ENCODE measurements at places on chromosomes 3 and 15.

- H3K4me3 ChIP-seq = no peak overlapping the region
- H3K36me3 ChIP-seq = peaks cover 2% of the 10 kb centered on the region
- no peak for DNase-seq
- no peak overlapping the region for H3K27ac ChIP-seq
These were observed 2.8 kb downstream of the EIF2AK4 start for GRCh38 chr15:39936681-39937080.

DNA sequence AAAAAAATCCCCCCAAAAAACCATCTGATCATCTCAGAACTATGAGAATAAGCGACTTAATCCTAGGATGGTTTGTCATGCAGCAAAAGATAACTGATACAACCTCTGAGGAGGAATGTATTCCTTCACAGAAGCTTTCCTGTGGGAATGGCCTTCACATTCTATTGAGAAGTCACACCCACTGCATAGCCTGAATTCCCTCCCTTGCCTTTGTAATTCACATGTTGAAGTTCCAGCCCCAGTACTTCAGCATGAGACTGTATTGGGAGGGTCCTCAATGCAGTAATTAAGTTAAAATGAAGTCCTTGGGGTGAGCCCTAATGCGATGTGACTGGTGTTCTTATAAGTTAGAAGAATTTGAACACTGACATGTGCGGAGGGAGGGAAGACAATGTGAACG lies 395.2 kb downstream of the TUSC7 start:
- no peak overlapping the region for H3K27ac ChIP-seq
- no peaks in the 10 kb centered on the region for H3K4me1 ChIP-seq
- no peaks in the 10 kb centered on the region for H3K36me3 ChIP-seq
- H3K4me3 ChIP-seq = no peak overlapping the region
- peaks cover 5% of the 10 kb centered on the region for H3K27me3 ChIP-seq

DNA sequence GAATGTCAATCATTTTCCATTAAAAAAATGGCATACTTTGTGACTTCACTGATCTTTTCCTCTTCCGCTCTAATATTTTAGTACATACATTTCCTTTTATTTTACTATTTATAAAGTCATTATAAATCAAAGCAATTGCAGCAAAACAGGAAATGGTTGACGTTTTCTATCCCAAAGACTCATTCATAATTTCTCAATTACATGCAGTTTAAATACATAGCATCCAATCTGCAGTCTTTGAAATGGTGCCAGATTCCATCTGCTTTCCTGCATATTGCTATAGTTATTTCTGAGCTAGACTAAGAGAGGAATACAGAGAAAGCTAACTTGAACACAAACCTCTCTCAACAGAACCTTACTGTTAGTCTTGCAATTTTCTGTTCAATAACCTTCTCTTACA lies 179.8 kb downstream of the ZPLD1 start:
- H3K4me3 ChIP-seq = no peak overlapping the region
- H3K4me1 ChIP-seq = no peaks in the 10 kb centered on the region
- no peak for DNase-seq
- H3K27me3 ChIP-seq = no peaks in the 10 kb centered on the region
- no peak overlapping the region for H3K27ac ChIP-seq

DNA sequence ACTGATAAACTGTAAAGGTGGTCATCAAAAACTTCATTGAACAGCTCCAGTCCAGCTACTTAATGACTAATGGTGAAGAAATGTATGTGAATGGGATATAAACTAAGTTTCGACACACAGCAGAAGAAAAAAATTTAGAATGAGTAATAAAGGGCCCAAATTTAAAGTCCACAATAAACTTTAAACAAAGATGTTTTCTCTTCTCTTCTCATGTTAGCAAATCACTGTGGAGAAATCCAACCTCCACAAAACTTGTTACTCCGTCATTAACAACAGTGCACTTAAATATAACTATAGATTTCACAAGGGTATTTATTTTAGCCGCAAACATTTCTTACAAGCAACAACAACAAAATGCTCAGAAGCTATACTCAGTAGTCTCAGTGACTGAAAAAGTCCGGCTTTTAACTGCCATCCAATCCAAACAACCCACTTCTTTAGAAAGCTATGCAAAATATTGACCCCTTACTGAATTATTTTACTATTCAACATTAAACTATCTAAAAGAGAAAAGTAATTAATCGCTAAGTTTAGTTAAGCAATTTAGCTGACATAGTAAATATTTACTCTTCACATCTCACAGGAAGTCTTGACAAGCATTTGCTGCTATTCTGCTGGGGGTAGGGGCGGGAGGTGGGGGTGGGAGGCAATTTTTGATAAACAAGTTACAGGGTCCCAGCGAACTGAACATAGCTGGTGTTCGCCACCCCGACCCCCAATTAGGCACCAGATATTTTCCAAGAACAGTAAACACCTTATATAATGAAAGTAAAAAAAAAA lies 2.4 kb downstream of the IGF2BP2 start:
- no peaks in the 10 kb centered on the region for H3K36me3 ChIP-seq
- DNase-seq = no peak
- peak overlapping the region; percentile 65 for H3K4me3 ChIP-seq
- peaks cover 56% of the 10 kb centered on the region for H3K4me1 ChIP-seq
- H3K27ac ChIP-seq = peak overlapping the region; percentile 97

GRCh38 chr3:48065035-48065434 lies 48.8 kb upstream of the MAP4 start:
- no peaks in the 10 kb centered on the region for H3K36me3 ChIP-seq
- H3K4me3 ChIP-seq = no peak overlapping the region
- peaks cover 22% of the 10 kb centered on the region for H3K4me1 ChIP-seq
- no peaks in the 10 kb centered on the region for H3K27me3 ChIP-seq

DNA sequence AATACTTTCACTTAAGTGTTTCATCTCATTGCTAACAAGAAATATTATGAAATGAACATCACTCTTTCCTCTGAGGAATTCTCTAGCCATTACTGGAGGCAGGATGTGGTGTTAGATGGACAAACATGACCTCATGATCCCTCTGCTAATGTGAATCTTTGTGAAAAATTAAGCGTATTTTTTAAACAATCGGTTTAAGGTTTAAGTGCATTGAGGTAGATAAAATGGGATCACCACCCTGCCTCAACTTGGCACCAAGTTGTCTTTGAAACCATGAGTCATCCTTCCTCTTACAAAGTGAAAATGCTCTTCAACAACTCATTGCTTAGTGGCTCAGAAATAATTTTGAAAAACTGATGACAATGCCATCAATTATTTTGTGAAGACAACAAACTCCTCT lies 76.0 kb upstream of the DCBLD2 start:
- no peak overlapping the region for H3K4me3 ChIP-seq
- H3K36me3 ChIP-seq = no peaks in the 10 kb centered on the region
- DNase-seq = peak; percentile 97

- no peaks in the 10 kb centered on the region for H3K27me3 ChIP-seq
- no peak for DNase-seq
- no peak overlapping the region for H3K4me3 ChIP-seq
These were observed 152.3 kb downstream of the FBN1 start for GRCh38 chr15:48493084-48493762.

GRCh38 chr3:19934098-19934566 lies at the start of gene EFHB:
Gene EFHB (minus strand): TSS chr3:19934217. CDS start chr3:19934018, 199 bp downstream.
- DNase-seq = peak; percentile 39
- no peak within 1 kb of the TSS for H3K27ac ChIP-seq
- no peaks in the 10 kb centered on the region for H3K27me3 ChIP-seq
- H3K4me1 ChIP-seq = no peaks in the 10 kb centered on the region

GRCh38 chr15:62599791-62600777 lies 435.0 kb upstream of the C2CD4B start:
- no peak overlapping the region for H3K27ac ChIP-seq
- DNase-seq = no peak
- no peaks in the 10 kb centered on the region for H3K36me3 ChIP-seq

DNA sequence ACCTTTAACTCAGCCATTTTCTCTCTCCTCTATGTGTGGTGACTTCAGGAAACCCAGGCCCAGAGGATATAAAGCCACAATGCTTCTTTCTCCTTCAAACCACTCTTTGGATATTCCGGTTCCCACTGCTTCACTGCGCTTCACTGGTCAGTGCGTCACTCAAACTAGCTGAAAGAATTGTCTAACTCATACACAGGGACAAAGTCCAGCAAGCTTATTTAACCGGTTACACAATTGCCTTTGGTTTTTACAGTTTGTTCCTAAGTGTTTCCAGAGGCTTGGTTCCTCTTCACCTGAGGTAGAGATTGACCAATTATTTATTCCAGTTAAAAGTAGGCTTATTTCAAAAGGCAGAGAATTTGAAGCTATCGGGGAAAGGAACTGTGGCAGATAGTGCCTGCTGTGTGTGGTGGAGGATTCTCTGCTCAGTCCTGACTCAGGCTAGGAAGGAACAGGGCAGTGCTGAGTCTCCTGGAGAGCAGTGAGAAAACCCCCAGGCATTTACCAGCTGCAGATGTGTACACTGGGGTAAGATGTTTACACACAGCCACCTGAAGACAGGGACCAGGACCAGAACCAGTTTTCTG lies at the start of gene HGD:
HGD (minus strand) TSS at position 145 of the 587 bp plus-strand sequence; CDS start at position 17, 128 bp downstream.
- DNase-seq = no peak
- H3K4me3 ChIP-seq = no peak within 1 kb of the TSS
- no peak within 1 kb of the TSS for H3K27ac ChIP-seq
- H3K36me3 ChIP-seq = no peaks in the 10 kb centered on the region
- no peaks in the 10 kb centered on the region for H3K27me3 ChIP-seq
- H3K4me1 ChIP-seq = no peaks in the 10 kb centered on the region

- H3K27ac ChIP-seq = no peak overlapping the region
- no peaks in the 10 kb centered on the region for H3K36me3 ChIP-seq
- H3K4me1 ChIP-seq = no peaks in the 10 kb centered on the region
- peak; percentile 54 for DNase-seq
- no peak overlapping the region for H3K4me3 ChIP-seq
These were observed 224.0 kb downstream of the SLCO3A1 start for GRCh38 chr15:92077353-92078085.

- H3K27me3 ChIP-seq = no peaks in the 10 kb centered on the region
- no peak overlapping the region for H3K4me3 ChIP-seq
- H3K4me1 ChIP-seq = no peaks in the 10 kb centered on the region
- no peak for DNase-seq
- H3K27ac ChIP-seq = no peak overlapping the region
- no peaks in the 10 kb centered on the region for H3K36me3 ChIP-seq
These were observed 18.1 kb upstream of the RAF1 start for GRCh38 chr3:12681943-12682390.

- H3K27ac ChIP-seq = no peak overlapping the region
- no peak overlapping the region for H3K4me3 ChIP-seq
These were observed 12.6 kb upstream of the IQSEC1 start for GRCh38 chr3:13085846-13086179.

DNA sequence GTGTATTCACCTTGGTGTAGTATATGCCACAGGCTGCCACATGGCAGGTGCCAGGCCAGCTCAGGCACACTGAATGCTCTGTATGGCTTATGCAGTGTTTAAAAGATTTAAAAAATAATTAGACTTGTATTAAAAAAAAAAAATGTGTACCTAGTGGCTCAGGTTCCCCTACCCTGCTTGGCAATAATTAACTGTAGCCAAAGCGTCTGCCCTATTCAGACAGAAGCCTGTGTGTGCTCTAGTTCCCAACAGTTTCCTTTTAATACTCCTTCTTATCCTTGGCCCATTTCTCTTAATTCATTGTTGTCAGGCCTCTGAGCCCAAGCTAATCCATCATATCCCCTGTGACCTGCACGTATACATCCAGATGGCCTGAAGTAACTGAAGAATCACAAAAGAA lies 752.2 kb upstream of the CFAP20DC start:
- no peaks in the 10 kb centered on the region for H3K36me3 ChIP-seq
- no peak for DNase-seq
- no peak overlapping the region for H3K27ac ChIP-seq
- H3K27me3 ChIP-seq = no peaks in the 10 kb centered on the region
- no peaks in the 10 kb centered on the region for H3K4me1 ChIP-seq

DNA sequence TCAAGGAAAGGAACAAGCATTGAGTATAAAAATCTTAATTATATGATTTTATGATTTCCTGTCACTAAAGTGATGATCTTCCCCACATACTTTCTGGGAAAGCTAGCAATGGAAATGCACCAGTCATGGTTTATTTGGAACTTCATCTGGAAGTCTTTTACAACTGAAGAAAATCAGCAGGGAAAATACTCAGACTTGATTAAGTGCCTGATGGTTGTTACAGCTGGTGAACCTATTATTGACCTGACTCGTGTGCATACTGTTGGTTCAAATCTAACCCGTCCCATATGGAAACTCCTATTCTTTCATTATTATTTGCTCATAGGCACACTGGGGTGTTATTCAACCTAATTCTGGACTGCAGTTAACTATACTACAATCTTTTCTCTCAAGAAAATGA lies 701.8 kb upstream of the CCDC54 start:
- H3K27me3 ChIP-seq = no peaks in the 10 kb centered on the region
- no peak overlapping the region for H3K4me3 ChIP-seq
- no peak overlapping the region for H3K27ac ChIP-seq
- H3K4me1 ChIP-seq = no peaks in the 10 kb centered on the region
- H3K36me3 ChIP-seq = no peaks in the 10 kb centered on the region
- DNase-seq = no peak

- no peaks in the 10 kb centered on the region for H3K4me1 ChIP-seq
- no peak overlapping the region for H3K27ac ChIP-seq
- H3K4me3 ChIP-seq = no peak overlapping the region
- DNase-seq = no peak
These were observed 24.0 kb upstream of the SLC24A5 start for GRCh38 chr15:48096813-48097212.

DNA sequence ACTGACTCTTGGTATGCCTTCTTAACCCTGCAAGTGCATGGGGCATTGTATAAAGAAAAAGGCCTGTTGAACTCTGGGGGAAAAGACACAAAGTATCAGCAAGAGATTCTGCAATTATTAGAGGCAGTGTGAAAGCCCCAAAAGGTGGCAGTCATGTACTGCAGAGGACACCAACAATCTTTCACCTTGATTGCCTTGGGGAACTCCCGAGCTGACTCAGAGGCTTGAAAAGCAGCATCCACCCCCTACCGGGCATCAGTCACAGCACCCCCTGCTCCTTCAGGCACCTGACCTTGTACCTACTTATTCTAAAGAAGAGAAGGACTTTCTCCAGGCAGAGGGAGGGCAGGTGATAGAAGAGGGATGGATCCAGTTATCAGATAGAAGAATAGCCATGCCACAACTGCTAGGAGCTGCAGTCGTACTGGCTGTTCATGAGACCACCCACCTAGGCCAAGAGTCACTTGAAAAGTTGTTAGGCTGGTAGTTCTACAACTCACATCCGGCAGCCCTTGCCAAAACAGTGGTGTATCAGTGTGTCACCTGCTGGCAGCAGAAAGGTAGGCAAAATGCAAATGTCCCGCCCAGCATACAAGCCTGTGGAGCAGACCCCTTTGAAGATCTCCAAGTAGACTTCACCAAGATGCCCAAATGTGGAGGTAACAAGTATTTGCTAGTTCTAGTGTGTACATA lies 241.6 kb upstream of the CNTN6 start:
- no peaks in the 10 kb centered on the region for H3K4me1 ChIP-seq
- no peak overlapping the region for H3K27ac ChIP-seq
- H3K4me3 ChIP-seq = no peak overlapping the region
- no peaks in the 10 kb centered on the region for H3K36me3 ChIP-seq
- no peak for DNase-seq
- no peaks in the 10 kb centered on the region for H3K27me3 ChIP-seq

DNA sequence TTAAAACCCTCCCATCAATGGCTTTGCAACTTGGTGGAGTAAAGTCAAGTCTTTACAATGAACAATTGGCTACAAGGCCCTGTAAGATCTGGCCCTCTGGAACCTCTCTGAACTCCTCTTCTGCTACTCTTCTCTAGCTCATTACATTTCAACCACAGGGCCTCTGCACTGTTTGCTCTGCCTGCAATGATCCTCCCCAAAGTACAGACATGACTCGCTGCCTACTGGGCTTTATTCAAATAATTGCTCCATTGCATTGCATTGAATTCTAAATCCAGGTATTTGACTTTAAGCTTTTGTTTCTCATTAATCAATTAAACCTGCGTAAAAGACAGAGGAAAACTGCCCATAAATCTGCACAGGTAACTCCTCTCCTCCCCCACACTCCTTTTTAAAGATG lies 96.7 kb downstream of the CD47 start:
- H3K36me3 ChIP-seq = no peaks in the 10 kb centered on the region
- no peak overlapping the region for H3K27ac ChIP-seq
- H3K4me1 ChIP-seq = no peaks in the 10 kb centered on the region
- H3K4me3 ChIP-seq = no peak overlapping the region
- H3K27me3 ChIP-seq = no peaks in the 10 kb centered on the region
